ENCODE measurements at places on chromosomes 11 and 22.
A peak's percentile ranks its signal among the peaks of the same experiment; 100 is the strongest.

DNA sequence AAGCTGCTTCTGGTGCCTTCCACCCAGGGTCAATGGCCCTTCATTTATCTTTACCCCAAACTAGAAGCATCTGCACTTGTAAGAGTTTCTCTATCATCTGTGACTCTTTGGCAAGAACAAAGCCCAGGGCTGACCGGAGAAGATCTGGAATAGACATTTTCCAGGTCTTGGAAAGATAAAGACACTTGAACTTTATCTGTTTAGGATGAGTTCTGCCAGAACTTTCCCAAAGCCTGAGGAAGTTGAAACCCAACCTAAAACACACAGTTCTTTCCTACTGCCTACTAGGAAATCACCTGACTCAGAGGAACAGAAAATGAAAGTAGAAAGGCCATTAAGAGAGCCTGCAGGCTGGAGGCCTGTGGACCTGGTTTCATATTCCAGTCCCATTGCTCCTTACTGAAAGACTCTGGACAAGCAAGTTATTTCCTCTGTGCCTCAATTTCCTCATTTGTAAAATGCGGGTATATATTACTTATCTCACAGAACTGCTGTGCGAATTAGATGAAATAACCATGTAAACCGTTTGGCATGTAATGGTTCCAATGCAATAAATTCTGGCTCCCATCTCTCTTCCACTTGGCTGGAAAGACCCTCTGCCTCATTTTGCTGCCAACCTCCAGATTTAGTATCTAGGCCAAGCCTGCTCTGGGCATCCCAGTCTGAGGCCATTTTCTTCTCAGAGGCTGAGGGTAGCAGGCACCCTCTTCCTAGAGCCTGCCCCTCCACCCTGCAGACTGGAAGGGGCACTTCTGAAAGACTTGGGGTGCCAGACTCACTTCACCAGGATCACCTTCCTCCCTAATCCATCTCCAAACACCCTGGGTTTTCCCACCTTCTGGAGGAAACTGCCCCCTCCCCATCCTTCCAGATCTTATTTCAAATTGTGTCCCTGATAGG is 1.2 kb downstream of the UBE2L6 start:
- peak; percentile 45 for DNase-seq

DNA sequence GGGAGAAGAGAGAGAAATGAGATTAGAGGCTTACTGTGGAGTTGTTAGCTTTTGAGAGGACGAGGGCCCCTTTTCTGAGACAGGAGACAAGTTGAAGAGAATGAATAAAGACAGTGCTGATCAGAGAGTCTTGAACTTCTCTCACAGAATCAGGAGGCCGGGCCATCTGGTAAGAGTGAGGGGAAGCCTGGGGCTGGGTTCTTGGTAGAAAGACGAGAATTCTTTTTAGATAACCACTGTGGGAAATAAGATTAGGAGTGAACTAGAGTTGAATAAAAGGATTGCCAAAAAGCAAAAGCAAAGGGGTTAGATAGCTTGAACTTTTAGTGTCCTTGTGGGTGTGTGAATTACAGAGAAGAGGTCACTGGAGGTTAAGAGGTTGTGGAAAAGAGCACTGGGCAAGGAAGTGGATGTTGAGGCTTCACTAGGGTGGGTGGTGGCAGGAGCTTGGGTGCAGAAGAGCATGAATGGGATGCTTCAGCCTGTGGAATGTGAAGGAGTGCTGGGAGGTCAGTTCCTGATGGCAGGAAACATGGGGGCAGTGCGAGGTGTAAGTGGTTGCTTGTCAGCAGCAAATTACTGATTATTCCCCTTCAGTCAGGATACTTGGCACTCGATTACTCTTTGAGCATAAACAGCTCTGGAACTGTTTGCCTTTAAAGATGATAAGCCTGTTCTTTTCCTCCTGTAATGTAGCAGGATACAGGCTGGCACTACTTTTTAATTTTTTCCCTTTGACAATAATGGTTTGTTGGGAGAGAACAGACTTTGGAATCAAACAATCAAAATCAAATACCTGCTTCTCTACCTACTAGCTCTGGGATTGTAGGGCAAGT is 98.3 kb downstream of the ARHGAP42 start:
- DNase-seq: no peak

GRCh38 chr11:121418625-121419114 is 33.4 kb upstream of the SORL1 start:
- DNase-seq: peak; percentile 65

DNA sequence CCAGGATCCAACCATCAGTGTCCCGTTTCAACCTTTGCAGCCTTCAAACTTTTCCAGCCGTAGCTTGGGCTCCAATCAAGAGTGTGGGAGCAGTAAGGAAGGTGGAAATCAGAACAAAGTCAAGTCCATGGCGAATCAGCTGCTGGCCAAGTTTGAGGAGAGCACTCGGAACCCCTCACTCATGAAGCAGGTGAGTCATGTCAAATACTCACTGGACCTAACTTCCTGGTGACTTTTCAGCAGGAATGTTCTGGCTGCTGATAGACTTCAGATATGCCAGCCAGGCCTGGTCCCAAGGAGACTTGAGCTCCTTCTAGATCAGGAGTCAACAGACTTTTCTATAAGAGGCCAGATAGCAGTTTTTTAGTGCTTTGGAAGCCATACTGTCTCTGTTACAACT is 129.0 kb downstream of the MICAL2 start:
- no peak for DNase-seq

- peak; percentile 53 for DNase-seq
Observed at GRCh38 chr11:75524665-75525432, 892 bp downstream of the GDPD5 start.

DNA sequence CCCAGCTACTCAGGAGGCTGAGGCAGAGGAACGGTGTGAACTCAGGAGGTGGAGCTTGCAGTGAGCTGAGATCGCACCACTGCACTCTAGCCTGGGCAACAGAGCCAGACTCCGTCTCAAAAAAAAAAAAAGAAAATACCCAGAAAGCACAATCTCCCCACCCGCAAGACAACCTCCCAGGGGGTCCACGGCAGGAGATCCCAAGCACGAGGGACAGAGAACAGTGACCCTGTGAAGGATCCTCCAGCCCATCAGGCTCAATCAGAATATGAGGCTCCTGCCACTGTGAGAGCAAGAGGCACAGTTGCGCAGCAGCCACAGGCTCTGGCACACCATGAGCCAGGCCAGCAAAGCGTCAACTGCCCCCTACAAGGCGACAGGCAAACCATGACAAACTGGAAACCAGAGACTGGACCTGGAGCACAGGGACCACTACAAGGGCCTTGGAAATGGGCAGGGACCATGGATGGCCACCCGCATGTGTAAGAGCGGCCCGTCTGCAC is 164.8 kb upstream of the GRK3 start:
- no peak for DNase-seq

DNA sequence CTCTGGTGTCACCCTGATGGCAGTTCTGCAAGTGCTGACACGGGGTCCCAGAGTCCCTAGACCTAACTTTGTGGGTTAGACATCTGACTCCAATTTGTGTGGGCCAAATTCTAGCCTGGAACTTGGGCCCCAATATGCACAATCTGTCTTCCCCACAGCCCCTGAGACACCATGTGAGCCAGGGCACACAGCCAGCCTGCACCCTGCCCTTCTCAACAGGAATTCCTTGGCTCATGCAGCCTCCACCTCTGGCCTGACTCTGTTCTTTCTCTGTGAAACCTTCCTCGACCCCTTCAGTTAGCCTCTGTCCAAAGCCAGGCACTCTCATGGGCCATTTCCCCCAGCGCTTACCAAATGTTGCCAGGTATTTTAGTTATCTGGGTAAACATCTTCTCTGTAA is 59.1 kb upstream of the POU2AF1 start:
- no peak for DNase-seq

GRCh38 chr11:126426106-126426505 is 70.6 kb downstream of the ST3GAL4 start:
- no peak for DNase-seq

GRCh38 chr11:23856654-23857053 is 640.2 kb upstream of the LUZP2 start:
- no peak for DNase-seq

DNA sequence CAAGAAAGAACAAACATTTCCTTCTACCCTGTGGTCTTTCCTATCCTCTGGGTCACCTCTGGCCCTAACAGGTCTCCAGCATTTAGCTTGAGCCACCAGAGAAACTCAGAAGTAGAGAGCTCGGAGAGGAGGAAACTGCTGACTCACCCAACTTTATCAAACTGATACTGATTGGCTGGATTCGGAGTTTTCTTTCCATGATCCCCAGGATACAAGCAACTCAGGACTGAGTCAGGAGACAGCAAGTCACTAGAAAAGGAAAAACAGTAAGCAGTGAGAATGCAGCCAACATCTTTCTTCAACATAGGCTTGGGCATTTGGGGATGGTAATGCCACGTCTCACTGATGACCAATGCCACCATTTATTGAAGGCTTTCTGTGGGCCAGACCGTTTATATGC is 32.7 kb downstream of the THOC5 start:
- no peak for DNase-seq

GRCh38 chr11:12187399-12187798 is 77.0 kb downstream of the MICAL2 start:
- peak; percentile 76 for DNase-seq

DNA sequence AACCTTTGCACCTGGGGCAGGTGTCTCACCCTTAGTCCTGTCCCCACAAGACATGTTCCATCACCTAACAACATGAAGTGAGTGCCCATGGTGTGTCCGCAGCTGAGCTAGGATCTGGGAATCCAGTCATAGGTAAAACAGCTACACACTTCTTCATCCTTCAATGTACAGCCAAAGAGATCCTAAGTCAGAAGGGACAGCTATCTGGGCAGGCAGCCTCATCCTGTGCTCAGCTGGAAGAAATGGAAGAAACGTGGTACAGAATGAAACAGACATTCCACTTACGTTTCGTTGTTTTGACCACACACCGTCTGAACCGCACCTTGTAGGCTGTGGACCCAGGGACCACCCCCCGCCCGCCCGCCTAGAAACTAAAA is 30.8 kb downstream of the PDGFB start:
- no peak for DNase-seq

- no peak for DNase-seq
Observed at GRCh38 chr22:39518144-39518786, 2.1 kb upstream of the ATF4 start.

- DNase-seq: no peak
Observed at GRCh38 chr11:108368134-108368533, 99.2 kb downstream of the C11orf65 start.

- no peak for DNase-seq
Observed at GRCh38 chr11:27213232-27213660, 149.8 kb downstream of the CCDC34 start.

DNA sequence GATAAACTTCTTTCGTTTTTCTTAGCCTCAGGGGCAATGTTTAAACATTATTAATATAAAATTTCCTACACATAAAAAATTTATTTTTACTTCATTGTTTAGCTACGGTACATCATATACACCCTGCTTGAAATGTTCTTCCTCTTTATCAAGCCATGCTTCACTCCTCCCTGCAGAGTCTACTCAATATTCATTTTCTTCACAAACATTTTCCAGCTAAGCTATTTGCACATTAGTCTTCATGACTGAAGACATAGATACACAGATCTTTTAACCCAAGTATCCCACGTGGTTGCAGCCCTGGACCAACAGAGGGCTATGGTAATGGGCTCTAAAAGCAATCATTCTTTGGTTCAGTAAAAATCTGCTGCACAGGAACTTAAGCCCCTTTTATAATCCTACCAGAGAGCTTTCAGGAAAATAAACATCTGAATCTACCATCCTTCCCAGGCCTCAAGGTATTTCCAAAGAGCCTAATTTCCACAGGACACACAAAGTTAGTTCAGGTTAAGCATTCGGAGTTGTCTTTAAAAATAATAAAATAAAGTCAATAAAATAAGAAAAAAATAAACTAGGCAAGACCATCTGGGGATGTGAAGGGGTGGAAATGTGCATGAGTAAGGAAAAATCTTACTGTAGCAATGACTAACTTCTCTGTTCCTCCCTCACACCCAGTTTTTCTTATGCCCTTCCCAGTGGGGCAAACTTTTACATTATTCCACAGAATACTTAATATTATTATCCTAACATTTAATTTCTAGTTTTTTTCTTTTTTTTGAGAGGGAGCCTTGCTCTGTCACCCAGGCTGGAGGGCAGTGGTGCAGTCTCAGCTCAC is 21.6 kb upstream of the OR6X1 start:
- no peak for DNase-seq

DNA sequence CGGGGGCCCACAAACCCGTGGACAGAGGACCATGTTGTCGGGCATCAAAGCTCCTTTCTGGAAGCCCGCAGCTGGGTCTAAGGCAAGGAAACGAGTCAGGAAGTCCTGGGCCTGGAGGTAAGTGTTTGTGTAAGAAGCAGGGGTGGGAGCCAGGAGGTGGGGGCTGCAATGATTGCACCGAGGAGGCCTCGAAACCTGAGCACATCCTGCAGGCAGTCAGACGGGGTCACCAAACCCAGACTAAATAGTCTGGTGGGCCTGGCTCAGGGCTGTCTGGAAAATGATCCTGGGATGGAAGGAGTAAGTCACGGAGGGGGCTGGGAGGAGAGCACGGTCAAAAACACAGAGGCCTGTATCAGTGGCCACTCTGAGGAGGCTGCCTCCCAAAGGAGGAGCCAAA is 539.2 kb downstream of the MN1 start:
- no peak for DNase-seq

DNA sequence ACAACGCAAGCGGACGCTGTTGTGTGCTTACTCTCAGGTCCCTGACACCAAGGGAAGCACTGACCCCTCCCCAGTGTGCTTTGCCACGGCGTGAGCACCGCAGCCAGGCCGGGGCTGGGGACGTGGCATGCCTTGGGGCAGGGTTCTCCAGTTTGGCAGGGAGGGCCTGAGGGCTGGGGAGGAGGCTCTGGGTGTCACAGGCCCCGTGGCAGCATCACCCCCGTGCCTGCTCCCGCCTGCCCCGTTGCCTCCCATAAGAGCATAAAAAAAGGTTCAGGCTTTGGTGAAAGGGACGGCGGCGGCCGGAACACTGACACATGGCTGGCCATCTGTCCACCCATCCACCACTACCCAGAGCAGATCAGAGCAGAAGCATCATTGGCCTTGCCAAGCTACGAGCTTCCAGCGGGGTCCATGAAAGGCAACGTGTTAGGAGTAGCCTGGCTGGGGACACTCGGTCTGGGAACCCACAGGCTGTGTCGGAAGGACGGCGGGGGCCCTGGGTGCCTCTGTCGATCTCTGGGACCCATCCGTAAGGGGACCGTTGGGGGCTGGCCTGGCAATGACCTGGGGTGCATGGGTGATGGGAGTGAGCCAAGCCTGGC is 183.0 kb downstream of the IGLL1 start:
- DNase-seq: no peak

- DNase-seq: no peak
Observed at GRCh38 chr11:114970927-114971645, 292.8 kb downstream of the NXPE2 start.

GRCh38 chr22:48781868-48782267 is 1045.8 kb downstream of the BRD1 start:
- no peak for DNase-seq

DNA sequence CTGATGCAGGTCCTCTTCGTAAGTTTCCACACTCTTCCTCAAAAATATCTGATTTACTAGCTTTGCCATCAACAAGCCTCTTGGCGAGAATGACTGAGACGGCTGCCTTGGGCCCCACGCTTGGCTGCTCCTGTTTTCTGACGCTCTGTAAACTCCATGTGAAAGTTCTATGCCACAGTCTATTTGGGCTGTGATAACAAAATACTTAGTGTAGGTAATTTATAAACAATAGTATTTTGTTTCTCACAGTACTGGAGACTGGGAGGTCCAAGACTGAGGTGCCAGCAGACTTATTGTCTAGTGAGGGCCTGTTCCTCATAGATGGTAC is 123.2 kb upstream of the SORL1-AS1 start:
- DNase-seq: no peak
